ENCODE measurements at places on chromosomes 5 and 9. TPM values are rescaled to one million over a fixed set of nuclear protein-coding genes. Genes with fewer than 3 reads are reported as not detected.

GRCh38 chr5:42579320-42579719, 156.1 kb downstream of the GHR start:
- H3K27ac ChIP-seq = no peak overlapping the region
- H3K36me3 ChIP-seq = no peaks in the 10 kb centered on the region
- no peak overlapping the region for H3K4me3 ChIP-seq
- H3K27me3 ChIP-seq = no peaks in the 10 kb centered on the region
- no peak for DNase-seq
- peaks cover 12% of the 10 kb centered on the region for H3K4me1 ChIP-seq

DNA sequence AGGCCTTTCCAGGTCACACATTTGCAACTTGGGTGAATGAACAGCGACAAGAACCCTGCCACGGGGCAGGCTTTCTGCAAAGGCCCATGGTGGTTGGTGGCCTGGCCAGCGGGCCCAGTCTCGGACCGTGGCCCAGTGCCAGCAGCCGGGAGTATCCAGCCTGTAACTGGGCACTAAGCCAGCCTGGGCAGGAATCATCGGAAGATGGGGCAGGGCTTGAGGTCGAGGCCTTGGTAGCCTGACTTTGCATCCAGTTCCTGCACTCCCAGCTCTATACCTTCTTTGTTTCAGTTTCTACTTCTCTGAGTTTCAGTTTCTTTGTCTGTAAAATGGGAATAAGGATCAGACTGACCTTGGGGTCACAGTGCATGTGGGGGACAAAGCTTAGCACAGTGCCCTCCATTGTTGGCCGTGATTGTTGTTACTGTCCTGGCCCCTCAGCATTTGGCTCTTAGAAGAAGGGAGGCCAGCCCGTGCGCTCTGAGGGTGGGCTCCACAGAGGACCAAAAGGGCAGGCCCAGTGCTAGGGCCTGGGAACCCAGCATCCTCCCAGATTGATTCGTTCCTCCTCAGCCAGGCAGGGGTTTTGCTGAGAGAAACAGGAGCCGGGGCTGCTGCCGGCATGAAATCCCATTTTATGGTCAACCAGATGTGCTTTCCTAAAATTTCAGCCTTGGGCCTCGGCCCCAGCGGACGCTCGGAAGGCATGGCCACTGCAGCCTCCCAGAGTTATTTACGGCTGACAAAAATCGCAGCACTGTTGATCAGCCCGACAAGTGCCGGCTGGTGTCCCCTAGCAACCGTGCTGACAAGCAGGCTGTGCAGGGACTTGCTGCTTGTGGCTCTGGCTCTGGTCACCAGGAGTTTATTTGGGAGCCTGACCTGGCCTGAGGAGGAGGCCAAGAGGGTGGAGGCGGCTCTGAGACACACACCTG, 43.6 kb downstream of the JADE2 start:
- no peaks in the 10 kb centered on the region for H3K27me3 ChIP-seq
- H3K36me3 ChIP-seq = no peaks in the 10 kb centered on the region
- peak; percentile 80 for DNase-seq
- H3K4me3 ChIP-seq = no peak overlapping the region
- peak overlapping the region; percentile 74 for H3K27ac ChIP-seq
- H3K4me1 ChIP-seq = peaks cover 57% of the 10 kb centered on the region

- H3K4me1 ChIP-seq = no peaks in the 10 kb centered on the region
- DNase-seq = no peak
- H3K27ac ChIP-seq = no peak overlapping the region
- no peaks in the 10 kb centered on the region for H3K36me3 ChIP-seq
- H3K27me3 ChIP-seq = no peaks in the 10 kb centered on the region
- H3K4me3 ChIP-seq = no peak overlapping the region
Measured at GRCh38 chr5:173714551-173715428, 98.3 kb upstream of the BOD1 start.

GRCh38 chr9:72946821-72947220, 6.0 kb downstream of the ALDH1A1 start:
- no peaks in the 10 kb centered on the region for H3K36me3 ChIP-seq
- H3K4me3 ChIP-seq = no peak overlapping the region
- no peaks in the 10 kb centered on the region for H3K27me3 ChIP-seq
- DNase-seq = no peak
- H3K27ac ChIP-seq = no peak overlapping the region
- no peaks in the 10 kb centered on the region for H3K4me1 ChIP-seq

DNA sequence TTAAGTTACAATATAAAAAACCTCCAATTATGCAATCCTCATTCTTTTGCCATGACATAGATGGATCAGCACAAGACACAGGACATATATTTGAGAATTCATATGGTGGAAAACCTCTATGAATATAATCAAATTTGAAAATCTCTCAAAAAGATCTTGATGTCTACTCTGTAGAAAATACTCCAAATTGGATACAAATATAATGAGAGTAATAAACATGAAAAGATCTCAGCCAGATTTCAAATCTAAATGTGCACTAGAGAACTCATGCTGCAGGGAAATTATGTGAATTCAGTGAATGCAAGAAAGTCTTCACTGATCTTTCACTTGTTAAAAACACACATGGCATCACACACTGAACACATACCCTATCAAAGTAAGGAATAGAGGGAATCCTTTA, 13.8 kb downstream of the PCDHB15 start:
- DNase-seq = no peak
- no peak overlapping the region for H3K27ac ChIP-seq
- H3K36me3 ChIP-seq = peaks cover 4% of the 10 kb centered on the region

DNA sequence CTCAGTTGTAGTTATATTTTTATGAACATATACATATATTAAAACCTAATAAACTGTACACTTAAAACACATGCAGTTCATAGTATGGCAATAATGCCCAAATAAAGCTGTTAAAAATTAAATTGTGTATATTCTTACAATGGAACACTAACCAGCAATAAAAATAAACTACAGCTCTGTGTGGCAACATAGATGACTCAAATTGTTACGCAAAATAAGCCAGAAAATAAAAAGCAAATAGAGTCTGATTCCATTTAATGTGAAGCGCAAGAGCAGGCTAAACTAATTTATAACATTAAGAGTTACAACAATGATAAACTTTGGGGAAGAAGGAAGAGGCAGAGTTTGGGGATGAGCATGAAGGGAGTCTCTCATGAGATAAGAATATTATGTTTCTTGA, 597.3 kb downstream of the TLE1 start:
- H3K4me1 ChIP-seq = no peaks in the 10 kb centered on the region
- no peaks in the 10 kb centered on the region for H3K36me3 ChIP-seq
- H3K4me3 ChIP-seq = no peak overlapping the region
- no peaks in the 10 kb centered on the region for H3K27me3 ChIP-seq
- no peak overlapping the region for H3K27ac ChIP-seq

DNA sequence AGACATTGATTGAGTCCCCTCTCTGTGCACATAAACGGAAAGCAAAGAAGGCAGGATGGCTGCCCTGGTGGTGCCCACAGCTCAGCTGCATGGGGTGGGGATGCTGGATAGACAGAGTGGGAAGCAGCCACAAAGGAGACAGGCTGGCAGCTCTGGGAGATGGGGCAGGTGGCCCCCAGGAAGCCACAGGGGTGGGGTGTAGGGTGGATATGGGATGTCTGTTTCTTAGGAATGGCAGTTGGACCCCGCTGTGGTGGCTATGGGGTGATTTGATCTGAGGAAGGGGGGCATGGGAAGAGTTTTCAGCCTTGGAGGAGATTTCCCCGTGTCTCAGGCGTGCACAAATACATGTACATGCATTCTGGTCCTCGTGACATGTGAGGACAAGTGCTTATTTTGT, 50.2 kb upstream of the VDAC1 start:
- no peaks in the 10 kb centered on the region for H3K36me3 ChIP-seq
- H3K4me1 ChIP-seq = no peaks in the 10 kb centered on the region
- no peak for DNase-seq
- H3K27me3 ChIP-seq = no peaks in the 10 kb centered on the region
- H3K4me3 ChIP-seq = no peak overlapping the region

- H3K36me3 ChIP-seq = no peaks in the 10 kb centered on the region
- no peaks in the 10 kb centered on the region for H3K27me3 ChIP-seq
- H3K4me3 ChIP-seq = no peak overlapping the region
- no peak for DNase-seq
- H3K27ac ChIP-seq = no peak overlapping the region
Measured at GRCh38 chr9:71582347-71582746, 186.0 kb downstream of the CEMIP2 start.

- H3K36me3 ChIP-seq = no peaks in the 10 kb centered on the region
- DNase-seq = no peak
- H3K4me3 ChIP-seq = peak overlapping the region; percentile 50
- peaks cover 11% of the 10 kb centered on the region for H3K4me1 ChIP-seq
- no peak overlapping the region for H3K27ac ChIP-seq
Measured at GRCh38 chr9:129664746-129665388, 580 bp upstream of the PRRX2 start.

The MZB1 gene
- total RNA-seq = 1.1 TPM

The RGS7BP gene
- 2.4 TPM for total RNA-seq

The TMEM174 gene
- not detected for total RNA-seq

The PCDHA4 gene
- total RNA-seq = not detected

The SLC6A7 gene
- total RNA-seq = not detected

The ANKRD31 gene
- total RNA-seq = 0.14 TPM

The KIF4B gene
- total RNA-seq = not detected
